ENCODE measurements at places on chromosomes 7 and 10.

- no peak for DNase-seq
Measured at GRCh38 chr10:7406712-7407333, 4.0 kb downstream of the SFMBT2 start.

DNA sequence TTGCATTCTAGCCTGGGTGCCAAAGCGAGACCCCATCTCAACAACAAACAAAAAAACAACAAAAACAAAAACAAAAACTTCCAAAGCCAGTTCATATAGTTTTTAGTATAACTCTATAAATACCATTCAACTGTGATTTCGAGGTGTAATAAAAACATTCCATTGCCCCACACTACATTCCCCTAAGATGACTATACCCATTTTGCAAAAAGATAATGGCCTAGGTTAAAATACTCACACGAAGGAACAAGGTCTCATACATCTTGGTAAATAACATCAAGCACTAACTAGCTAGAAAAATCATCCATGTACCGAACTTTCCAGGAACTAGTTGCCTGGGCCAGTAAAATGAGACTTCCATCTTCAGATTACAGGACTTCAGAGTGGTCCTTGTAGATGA lies 55.4 kb downstream of the GLI3 start:
- DNase-seq, result no peak

DNA sequence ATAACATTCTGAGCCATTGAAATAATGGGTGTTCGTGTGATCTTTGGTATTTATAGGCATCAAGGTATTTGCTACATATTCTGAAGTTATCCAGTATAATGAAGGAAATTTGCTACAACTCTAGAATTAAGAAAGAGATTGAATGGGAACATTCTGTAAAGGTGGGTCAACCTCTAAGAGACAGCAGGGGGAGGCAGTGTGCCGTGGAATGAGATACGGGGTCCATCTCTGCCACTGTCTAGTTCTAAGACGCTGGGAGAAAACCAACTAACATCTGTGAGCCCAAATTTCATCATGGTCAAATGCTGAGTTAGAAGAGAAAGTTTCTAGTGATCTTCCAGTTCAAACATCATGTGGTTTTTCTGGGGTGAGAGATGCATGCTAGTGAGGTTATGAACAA lies 368.9 kb downstream of the SORCS1 start:
- DNase-seq, result no peak

- DNase-seq, result no peak
Measured at GRCh38 chr10:43292755-43293676, 26.2 kb upstream of the RASGEF1A start.

DNA sequence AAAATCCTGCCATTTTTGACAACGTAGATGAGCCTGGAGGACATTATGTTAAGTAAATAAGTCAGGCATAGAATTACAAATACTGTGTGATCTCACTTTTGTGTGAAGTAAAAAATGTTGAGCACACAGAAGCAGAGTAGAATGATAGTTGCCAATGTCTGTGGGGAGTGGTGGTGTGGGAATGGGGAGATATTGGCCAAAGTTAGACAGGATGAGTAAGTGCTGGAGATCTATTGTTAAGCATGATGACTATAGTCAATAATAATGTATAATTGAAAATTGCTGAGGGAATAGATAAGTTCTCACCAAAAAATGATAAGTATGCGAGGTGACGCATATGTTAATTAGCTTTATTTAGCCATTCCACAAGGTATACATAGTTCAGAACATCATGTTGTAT lies 92.0 kb downstream of the GPR85 start:
- no peak for DNase-seq

GRCh38 chr10:69359594-69359993 lies 57.1 kb downstream of the TACR2 start:
- DNase-seq, result no peak

- no peak for DNase-seq
Measured at GRCh38 chr7:120005720-120006119, 267.3 kb upstream of the KCND2 start.

GRCh38 chr7:157403646-157404401 lies 67.0 kb downstream of the DNAJB6 start:
- no peak for DNase-seq

DNA sequence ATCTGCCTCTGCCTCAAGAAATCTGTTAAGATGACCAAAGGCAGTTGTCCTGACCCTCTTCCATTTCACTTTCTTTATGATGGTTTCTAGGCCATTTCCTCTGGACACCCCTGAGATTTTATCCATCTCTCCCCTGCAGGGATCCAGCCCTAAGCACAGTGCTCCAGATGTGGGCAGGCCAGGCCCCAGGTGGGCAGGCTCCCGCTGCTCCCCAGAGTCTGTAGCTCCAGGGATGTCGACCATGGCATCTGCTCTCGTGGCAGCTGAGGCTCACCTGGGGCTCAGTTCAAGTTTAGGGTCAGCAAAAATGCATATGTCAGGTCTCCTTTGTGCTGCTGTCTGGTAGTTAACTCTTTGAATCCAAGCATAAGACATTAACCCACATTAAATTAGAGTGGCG lies 11.8 kb downstream of the CEP41 start:
- DNase-seq, result no peak

DNA sequence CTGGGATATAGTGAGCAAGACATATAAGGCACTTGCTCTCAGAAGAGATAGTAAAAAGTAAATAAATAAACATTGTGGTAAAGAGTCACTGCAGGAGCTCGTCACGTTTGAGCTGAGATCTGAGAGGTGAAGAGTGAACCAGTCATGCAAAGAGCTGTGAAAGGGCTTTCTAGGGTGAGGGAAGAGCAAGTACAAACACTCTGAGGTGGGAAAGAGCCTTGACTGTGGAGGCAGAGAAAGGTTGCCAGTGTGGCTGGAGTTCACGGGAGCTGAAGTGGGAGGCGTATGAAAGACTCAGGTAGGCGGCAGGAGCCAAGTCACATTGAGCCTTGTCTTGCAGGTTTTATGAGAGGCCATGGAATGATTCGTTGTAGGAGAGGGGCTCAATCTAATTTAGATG lies 141.0 kb downstream of the C1GALT1 start:
- DNase-seq, result no peak

DNA sequence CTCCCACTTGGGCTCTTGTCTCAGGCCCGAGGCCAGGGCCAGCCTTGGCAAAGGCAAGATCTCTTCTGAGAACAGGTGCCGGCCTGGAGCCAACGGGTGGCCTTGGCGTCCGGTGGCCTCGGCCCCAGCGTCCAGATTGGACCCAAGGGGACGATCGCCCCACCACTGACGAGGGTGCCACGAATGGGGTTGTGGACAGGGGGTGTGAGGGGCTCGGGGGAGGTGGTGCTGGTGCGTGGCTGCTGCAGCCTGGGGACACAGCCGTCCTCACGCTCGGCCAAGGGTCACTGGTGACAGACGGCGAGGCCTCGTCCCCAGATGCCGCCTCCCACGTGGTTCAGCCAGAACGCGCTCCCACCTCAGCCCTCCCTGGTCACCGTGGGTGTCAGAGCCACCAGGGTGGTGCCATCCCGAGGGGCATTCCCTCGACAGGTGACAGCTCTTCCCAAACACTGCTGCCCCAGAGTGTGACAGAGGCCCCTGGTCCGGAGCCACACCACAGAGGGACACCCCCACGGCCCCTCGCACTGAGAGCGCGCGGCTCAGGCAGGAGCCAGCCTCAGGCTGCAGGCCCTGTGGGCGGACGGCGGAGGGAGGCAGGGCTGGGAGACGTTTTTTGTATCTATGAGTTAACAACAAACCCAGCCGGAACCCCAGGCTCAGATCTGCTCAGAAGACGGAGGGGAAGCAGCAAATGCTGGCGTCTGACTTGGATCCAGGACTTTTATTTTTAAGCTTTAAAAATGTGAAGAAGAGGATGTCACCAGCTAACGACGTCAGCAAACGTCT lies 18.5 kb upstream of the CFAP46 start:
- no peak for DNase-seq

DNA sequence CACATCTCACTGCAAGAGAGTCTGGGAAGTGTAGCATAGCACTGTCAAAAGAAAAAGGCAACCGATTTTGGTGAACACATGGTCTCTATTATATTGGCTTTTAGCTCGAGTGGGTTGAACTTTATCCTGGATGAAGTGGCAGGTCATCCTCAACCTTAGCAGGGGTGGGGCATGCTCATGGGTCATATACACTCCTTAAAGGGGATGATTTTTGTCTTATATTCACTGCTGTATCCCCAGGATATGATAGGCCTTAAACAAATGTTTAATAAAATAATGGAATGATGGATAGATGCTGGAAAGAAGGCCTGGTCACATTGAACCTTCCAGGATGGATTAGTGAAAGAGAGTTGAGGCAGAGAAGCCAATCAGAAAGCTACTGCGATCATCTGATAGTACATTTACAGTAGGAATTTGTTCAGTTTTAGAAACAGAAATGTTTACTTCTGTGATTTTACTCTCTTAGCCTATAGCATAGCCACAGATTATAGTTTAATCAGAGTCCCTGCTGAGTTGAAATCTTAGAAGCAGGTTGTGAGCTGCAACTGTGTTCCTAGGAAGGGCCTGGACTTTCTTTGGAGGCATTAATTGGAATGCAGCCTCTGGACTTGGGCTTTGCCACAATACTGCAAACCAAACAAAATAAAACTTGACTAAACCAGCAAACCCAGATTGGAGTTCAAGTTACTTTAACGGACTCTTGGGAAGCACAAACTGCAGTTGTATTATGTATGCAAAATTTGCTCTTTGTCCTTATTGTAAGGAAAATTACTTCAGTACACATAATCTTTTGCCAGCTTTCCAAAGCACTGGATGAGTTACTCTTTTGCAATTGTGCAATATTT lies 138.3 kb downstream of the BMPER start:
- no peak for DNase-seq

DNA sequence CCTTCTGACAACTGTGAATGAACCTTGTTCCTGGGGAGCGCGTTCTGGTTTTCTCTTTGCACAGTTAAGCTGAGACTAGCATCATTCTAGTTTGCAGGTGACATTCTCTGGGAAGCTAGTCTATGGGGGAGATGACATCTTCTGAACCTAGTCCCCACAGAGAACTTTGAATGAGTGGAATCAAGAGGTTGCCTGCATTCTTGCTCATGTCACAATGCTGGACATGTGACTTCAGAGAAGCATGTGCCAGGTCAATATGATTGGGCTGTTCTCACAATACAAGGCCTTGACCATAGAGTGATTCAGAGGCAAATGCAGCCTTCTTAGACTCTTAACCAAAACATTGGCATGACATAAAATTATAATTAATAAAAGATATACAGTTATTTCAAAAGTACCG lies 22.1 kb downstream of the KLLN start:
- no peak for DNase-seq

DNA sequence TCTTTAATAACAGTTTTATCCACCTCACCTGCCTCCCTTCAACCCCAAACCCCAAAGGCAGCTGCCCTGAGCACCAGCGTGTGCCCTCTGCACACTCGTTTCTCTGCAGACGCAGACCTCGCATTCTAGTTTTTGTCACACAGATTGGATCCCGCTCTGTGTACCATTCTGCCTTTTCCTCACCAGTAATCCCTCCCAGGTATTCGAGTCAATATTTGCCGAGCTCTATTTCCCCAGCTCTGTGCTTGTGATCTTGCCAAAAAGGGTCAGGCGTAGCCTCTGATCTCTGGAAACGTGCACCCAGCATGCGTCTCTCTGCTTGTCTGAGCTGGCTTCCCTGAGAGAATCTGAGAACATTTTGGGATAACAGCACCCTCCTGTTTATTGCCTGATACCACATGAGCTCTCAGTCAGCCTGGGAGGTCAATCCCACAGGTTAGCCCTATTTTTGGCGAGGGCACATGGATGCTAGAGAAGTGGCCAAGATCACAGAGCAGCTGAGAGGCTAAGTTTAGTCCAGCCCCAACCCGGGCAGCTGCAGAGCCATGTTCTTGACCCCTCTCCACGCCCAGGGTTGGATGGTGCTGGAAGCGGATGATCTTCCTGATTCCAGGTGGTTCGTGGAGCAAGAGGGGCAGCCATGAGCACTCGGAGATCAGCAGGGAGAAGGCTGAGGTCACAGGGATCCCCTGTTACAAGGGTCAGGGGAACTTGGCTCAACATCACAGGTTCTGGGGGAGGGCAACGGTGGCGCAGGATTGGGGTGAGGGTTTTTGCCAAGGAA lies 29.1 kb downstream of the FOXL3 start:
- no peak for DNase-seq

DNA sequence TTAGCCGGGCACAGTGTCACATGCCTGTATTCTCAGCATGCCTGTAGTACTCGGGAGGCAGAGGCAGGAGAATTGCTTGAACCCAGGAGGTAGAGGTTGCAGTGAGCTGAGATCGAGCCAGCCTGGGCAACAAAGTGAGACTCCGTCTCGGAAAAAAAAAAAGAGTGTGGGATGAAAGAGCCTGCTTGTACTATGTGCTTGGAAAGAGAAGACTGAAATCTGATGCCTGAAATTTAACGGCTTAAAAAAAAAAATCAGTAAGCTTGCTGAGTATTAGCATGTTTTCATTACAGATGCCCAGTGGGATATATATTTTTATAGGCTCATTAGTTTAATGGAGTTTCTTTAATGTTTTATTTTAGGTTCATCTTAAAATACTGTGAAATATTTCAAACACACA lies 4.2 kb downstream of the NT5C2 start:
- DNase-seq, result no peak
